Activated CD4-positive, CD25-positive, alpha-beta regulatory T cell treated with anti-CD3 and anti-CD28 coated beads, Interleukin-2, amount 50 U/mL, for 16 hours (primary cell): ENCODE measurements at places on chromosomes 4 and X.
A peak's percentile ranks its signal among the peaks of the same experiment; 100 is the strongest.

DNA sequence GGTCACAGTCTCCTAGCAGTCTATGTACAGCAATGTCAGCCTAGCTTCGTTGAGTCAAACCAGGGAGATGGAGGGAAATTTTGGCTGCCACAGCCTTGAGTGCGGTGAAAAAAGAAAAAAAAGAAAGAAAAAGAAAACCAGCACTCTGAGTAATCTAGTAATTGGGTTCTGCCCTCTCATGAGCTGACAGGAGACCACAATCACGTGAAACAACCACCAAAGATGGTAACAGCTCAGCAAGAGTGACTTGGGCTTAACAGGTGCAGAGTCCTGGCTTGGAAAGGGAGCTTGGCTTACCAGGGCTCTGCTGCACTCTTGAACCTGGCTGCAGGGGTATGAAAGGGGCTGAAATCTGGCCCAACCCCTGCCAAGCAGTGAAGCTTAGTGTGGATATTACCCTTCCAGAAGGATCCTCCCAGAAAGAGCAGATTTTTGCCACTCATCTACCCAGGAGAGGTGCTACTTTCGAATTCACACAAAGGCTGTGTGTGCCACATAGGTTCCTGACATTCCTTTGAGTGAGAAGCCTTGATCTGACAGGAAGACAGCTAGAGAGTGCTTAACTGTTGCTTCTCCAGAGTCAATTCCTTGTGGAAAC, 350.3 kb downstream of the PTTG2 start:
- peak; percentile 68 for DNase-seq

- no peak for DNase-seq
These were observed 167.9 kb upstream of the PGRMC2 start for GRCh38 chr4:128455480-128455879.

- no peak for DNase-seq
These were observed 281.1 kb upstream of the ARX start for GRCh38 chrX:25296850-25297249.

DNA sequence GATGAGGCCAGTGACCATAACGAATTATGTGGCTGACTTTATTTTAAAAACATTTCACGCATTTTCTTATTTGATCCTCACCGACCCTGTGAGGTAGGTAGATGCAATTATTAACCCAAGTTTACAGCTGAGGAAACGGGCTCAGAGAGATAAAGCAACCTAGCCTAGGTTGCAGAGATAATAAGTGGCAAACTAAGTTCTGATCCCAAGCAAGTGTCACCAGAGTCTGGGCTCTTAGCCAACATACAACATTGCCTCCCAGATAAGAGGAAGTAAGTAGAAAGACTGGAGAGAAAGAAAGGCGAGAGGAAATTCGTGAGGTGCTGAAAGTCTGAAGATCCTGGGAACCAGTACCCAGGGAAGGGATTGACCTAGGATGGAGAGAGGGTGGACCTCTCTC, 77.4 kb upstream of the GPR50 start:
- no peak for DNase-seq

- no peak for DNase-seq
These were observed 73.5 kb downstream of the CHRDL1 start for GRCh38 chrX:110722135-110722534.

DNA sequence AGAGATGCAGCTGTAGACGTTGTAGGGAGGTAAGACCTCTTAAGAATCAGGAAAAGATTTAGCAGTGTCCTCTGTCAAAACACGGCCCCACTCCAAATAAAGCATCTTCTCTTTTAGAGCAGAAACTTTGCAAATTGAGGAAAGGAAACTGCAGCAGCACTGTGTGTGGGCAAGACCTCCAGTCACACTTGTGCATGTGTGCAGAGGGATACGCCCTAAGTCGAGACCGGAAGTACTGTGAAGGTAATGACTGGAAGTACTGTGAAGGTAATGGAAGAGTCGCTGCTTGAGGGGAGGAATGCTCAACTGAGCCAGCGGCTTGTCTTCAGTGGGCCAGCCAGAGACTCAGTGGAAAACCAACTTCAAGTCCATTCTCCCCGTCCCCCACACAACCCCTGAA, 46.5 kb downstream of the EGF start:
- DNase-seq: no peak

- DNase-seq: no peak
These were observed 62.3 kb downstream of the IL1RAPL1 start for GRCh38 chrX:28649541-28649940.

DNA sequence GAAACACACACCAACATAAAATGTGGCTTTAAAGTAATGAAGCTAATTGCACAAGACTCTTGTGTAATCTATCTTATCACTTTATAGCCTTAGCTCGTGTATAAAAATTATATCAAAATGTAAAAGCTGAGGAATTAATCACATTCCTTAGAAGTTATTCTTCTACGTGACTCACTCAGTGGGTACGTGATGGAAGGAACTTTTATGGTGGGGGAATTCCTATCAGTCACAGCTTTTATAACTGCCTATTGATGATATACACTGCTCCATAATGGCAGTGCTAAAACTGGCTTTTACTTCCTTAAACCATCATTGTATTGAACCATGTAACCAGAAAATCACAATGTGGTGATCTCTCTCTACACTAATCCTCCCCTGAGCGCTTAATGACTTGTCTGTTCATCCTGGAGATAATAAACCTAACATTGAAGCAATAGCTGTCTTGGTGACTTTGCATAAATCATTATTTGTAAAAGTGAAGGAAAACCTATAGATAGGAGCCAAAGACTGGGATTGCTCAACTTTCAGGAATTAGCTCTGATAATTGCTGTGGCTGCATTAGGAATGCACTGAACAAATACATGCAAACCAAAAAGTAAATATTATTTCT, 276.7 kb downstream of the GBA3 start:
- no peak for DNase-seq

DNA sequence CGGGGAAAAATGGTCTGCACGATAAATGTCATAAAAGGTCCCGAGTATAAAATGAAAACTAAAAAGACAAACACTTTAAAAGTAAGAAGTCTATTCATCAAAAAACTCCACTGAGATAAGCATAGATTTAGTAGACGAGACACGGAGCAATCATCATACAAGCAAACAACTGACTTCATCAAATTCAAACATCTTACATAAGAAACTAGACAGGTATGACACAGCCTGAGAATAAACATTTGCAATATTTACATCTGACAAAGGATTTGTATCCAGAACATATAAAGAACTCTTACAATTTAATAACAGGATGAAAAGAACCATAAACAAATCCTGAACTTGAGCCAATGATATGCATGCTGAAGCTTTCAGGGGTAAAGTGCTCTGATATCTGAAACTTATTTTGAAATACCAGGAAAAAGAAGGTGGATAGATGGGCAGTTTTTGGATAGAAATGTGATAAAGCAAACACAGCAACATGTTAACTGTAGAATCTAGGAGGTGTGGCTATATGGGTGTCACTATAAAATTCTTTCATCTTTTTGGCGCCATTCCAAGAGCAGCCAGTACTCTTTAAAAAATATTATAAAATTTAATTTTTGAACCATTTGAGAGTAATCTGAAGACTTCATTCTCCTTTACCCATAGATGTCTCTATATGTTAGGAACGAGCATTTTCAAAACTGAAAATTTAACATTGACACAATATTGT, 12.0 kb downstream of the MPP1 start:
- DNase-seq: no peak

- no peak for DNase-seq
These were observed 93.3 kb upstream of the MAML3 start for GRCh38 chr4:140247237-140247636.

- no peak for DNase-seq
These were observed 267.6 kb downstream of the TENM3 start for GRCh38 chr4:182510836-182511235.

DNA sequence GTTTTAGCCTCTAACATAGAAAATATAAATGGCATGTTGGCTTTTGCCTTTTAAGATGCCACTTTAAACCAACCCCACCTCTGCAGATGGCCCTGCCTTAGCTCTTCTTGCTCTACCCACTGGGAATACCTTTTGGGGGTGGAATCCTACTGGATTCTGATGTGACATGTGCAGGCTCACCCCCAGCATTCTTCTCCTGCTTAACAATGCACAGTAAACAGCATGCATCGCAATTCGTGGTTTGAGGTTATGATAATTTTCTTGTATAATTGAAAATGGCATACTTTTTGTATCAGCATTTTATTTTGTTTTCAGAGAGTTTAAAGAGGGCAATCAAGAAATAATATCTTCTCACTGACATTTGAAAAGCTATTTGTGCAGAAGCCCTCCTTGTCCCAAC, 167.9 kb downstream of the AREG start:
- DNase-seq: no peak

- DNase-seq: no peak
These were observed 46.9 kb downstream of the CHST7 start for GRCh38 chrX:46620505-46620904.

GRCh38 chr4:94351319-94351718, 8.7 kb upstream of the HPGDS start:
- DNase-seq: no peak

DNA sequence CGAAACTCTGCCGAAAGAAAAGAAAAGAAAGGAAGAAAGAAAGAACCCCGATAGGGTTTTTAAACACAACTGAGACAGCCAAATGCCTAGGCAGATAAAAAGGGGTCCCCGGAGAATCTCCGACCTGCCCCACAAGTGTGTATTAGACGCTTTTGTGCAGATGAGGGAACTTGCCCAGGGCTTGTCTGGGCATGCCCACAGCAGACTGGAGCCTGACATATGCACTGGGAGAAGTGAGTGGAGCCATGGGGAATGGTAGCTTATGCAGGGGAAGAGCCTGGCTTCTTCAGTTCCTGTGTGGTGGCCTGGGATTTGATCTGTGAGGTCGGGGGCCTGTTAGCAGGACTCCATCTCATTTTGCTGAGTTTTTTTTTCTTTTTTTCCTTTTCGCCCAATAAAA, 199.0 kb downstream of the GPC3 start:
- DNase-seq: no peak

DNA sequence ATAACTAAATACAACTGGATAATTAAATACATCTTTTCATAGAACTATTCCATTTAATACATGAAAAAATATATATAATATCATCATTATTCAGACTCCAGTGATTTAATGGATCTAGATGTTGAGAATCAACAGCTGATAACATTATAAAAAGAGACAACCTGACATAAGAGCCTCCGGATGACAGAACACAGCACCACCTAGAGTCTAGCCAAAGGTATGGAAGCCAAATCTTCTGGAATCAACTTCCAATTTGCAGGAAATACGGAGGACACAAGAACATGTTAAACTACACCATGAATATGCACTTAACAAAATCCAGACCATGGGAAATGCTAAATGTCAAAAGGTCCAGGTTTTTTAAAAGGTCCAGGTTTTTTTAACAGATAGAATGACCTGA, 55.0 kb downstream of the LRBA start:
- no peak for DNase-seq

DNA sequence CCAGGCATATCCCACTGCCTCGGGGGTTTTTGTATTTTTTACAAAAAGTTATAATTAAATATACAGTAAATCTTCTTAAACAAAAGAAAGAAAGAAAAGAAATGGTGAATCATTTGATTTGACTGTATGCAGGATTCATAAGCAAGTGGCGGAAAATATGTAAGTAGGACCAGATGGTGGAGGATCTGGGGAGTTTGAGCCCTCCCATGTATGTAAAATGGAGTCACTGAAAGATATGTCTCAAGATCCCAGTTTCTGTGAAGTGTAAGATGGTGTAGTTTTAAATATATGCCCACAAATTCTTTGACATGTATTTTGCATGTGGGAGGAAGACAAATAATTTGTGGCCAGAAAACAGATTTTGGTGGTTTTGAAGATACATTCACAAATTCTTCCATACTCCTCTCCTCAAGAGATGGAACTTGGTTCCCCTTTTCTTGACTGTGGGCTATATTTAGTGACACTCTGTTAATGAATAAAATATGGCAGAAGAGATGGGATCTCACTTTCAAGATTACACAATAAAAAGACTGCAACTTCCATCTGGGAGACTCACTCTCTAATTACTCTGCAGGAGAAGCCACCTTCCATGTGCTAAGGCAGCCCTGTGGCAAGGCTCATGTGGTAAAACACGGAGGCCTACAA, 133.6 kb upstream of the S100G start:
- DNase-seq: no peak

DNA sequence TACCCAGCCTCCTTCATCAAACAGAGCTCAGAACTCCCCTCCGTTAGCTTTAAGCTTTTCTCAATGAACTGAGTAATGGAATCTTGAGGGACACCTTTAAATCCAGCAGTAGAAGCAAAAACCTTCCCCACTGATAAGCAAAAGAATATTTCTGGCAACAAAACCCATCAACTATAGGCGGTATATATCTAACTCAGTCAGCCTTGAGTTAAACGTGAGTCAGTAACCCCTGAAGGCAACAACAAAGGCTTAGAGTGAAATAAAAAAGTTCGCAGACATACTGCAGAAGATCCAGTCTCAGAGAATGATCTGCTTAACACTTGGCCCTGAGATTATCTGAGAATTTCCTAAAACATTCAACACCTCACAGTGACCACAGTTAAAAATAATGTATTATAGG, 77.2 kb downstream of the DMD start:
- no peak for DNase-seq

GRCh38 chr4:112213856-112214255, 17.7 kb upstream of the AP1AR start:
- DNase-seq: no peak
